ENCODE measurements at places on chromosomes 13 and 19.

- no peak for ATAC-seq
Observed at GRCh38 chr13:110565296-110565695, 3.8 kb upstream of the RAB20 start.

GRCh38 chr19:51571599-51571998, 516 bp downstream of the ZNF175 start:
- peak; percentile 28 for ATAC-seq

- no peak for ATAC-seq
Observed at GRCh38 chr13:105956921-105957320, 578.5 kb downstream of the EFNB2 start.

DNA sequence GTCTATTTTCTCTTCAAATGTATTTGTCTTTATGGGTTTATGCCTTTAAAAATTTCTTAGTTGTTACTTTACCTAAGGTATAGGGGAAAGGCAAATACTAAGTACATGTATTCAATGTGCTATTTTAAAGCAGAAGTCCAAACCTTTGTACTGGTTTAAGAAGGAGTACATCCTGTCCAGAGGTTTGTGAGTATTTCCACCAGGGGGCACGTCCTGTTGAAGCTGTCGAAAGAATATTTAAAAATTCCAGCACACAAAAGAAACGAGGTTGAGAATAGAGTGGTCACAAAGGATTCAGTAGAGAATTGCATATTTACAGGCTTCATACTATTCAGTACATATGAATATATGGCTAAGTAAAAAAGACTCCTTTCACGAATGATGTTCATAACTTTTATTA, 59.8 kb downstream of the URI1 start:
- no peak for ATAC-seq

DNA sequence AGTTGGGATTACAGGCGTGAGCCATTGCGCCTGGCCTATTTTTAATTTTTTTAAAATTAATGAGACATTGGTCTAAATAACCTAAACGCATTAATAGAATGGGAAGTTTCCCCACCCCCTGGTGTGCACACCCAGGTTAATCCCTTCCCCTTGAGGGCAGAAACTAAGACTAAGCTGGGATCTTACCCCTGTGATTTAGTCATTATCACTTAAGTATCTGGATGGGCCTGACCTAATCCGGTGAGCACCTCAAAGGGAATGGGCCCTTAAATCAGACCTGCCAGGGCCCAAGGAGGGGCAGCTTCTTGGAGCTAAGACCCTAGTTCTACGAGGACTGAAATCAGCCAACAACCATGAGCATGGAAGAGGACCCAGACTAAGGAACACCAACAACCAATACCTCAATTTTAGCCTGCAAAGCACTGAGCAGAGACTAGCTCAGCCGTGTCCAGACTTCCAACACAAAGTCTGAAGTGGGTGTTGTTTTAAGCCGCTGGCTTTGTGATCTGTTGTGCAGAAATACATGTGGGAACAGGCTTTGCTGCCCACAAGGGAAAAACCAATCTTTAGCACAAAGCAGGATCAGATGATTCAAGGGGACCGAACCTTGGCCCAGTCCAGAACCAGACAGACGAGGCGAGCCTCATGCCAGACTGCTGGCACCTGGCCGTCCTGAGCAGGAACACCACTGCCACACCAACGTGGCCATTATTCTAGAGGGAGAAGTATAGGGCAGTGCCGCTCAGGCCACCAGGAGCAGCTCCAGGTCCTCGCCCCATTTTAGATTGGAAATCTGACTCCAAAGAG, 7.1 kb downstream of the UBE2S start:
- peak; percentile 90 for ATAC-seq

GRCh38 chr19:55305491-55305890, 19.6 kb downstream of the TMEM150B start:
- no peak for ATAC-seq

GRCh38 chr13:110356362-110356761, 49.3 kb downstream of the COL4A2 start:
- ATAC-seq, result no peak

GRCh38 chr19:2494084-2494446, 18.1 kb downstream of the GADD45B start:
- ATAC-seq, result peak; percentile 3

Data from esophagus mucosa (tissue), 1 donor.